T-helper 17 cell (primary cell): ENCODE measurements at places on chromosomes 16 and 17.

GRCh38 chr17:41835800-41836549 lies at the start of gene NT5C3B:
NT5C3B (minus strand) TSS chr17:41836232; CDS start chr17:41836193, 39 bp downstream.
- DNase-seq = peak; percentile 41

DNA sequence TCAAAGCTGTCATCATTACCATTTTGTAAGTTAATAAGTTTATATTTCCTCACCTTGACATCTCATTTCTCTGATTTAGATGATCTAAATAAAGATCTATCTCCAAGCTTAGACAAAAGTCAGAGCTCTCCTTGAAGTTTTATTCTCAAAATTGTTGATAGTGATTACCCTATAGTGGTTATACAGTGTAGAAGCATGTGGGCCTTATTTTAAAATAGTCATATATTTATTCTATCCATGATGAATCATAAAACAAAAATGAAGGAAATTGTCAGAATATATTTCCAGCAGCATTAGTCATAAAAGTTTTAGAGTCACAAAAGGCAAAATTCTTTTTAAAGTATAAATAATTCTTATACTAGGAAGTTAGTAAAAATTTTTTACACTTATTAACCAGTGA lies 49.0 kb downstream of the RHOT1 start:
- DNase-seq = no peak

GRCh38 chr17:63609816-63610573 lies 9.3 kb downstream of the TACO1 start:
- no peak for DNase-seq

DNA sequence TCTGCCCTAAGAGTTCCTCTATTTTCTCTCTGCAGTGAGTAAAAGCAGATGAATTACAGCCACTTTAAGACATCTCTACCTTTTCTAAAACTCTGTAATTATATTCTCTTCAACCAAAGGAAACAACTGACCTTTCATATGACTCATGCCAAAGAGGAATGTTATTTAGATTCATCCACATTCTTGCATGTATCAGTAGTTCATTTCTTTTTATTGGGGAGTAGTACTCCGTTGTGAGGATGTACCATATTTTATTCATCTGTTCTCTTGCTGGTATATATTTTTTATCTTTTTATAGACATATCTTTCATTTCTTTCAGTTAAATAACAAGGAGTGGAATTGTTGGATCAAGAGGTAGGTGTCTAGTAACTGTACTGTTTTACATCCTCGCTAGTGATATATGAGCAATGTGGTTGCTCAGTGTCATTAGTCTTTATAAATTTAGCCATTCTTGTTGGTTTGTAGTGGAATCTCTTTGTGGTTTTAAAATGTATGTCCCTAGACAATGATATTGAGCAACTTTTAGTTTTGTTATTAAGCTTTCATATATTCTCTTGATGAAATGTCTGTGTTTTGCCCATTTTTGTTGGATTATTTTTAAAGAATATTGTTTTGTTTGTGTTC lies 7.8 kb upstream of the MYH8 start:
- no peak for DNase-seq

DNA sequence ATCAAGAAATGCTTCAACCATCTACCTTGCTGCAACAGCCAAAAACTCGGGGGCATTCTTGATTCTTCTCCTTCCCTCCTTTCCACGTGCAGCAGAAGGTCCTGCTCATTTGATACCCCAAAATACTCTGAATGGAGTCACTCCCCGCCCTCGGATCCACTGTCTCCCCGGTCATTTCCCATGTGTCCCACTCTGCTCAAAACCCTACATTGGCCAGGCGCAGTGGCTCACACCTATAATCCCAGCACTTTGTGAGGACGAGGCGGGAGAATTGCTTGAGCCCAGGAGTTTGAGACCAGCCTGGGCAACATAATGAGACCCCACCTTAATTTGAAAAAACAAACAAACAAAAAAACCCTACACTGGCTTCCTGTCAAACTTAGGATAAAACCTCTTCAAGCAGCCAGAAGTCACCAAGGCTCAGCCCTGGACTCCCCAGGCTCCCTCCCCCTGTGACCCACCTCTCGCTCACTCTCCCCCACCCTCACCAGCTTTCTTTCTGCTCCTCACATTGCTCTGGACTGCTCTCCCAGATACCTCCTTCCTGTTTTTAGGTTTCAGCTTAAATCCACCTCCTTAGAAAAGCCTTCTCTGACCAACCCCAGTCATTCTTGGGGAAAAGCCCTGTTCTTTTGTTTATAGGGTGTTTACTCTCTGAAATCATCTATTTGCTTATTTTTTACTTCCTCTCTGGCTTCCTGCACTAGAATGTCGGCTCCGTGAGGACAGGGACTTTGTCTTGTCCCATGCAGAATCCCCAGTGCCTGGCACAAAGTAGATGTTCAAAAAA lies 2.8 kb downstream of the SLC13A2 start:
- DNase-seq = no peak

- DNase-seq = peak; percentile 52
Observed at GRCh38 chr17:80832888-80833583, 158.6 kb upstream of the CHMP6 start.

DNA sequence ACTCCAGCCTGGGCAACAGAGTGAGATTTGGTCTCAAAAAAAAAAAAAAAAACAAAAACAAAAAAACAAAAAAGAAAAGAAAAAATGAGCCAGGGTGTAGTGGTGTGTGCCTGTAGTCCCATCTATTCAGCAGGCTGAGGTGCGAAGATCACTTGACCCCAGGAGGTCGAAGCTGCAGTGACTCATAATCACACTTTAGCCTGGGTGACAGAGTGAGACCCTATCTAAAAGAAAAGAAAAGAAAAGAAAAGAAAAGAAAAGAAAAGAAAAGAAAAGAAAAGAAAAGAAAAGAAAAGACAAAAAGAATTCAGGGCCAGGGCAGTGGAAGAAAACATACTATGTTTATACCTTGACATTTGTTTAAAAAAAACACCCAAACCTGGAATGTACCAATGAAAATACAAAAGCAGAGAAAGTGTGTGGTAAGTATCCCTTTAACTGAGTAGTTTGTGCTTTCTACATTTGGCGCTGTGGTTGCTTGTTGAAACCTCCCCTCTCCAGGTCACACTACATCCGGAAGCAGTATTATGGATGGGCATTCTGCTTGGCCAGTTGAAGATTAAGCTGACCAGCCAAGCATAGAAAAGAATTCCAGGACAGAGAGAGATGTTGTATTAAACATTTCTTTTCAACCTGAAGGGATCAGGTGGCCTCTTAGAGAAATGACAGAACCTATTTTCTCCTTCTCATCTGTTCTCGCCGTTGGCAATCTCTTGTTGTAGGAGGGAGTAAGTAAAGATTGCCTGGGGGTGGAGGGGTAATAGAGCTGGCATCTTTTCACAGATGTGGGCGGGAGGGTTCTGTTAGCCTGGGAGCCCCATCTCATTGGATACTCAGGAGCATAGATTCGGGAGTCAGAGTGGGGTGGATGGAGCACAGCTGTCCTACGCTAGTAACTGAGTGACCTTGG lies 12.1 kb upstream of the PRKCB start:
- no peak for DNase-seq

GRCh38 chr17:14321476-14321949 lies 20.6 kb downstream of the HS3ST3B1 start:
- no peak for DNase-seq

DNA sequence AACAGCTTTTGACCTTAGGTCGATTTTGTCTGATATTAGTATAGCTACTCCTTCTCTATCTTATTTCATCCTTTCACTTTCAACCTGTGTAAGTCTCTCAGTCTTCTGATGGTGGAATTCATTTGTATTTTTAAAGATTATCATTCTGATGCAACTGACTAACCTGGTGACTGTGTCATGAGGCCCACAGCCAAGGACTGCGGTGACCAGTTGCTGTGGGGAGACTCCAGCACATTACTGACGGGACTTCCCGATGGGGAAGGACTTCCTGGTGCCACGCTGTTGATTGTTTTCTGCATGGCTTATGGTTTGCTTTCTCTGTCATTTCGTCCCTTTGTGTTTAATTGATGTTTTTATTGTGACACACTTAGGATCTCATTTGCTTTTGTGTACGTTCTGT lies 34.2 kb downstream of the RMI2 start:
- DNase-seq = peak; percentile 29

DNA sequence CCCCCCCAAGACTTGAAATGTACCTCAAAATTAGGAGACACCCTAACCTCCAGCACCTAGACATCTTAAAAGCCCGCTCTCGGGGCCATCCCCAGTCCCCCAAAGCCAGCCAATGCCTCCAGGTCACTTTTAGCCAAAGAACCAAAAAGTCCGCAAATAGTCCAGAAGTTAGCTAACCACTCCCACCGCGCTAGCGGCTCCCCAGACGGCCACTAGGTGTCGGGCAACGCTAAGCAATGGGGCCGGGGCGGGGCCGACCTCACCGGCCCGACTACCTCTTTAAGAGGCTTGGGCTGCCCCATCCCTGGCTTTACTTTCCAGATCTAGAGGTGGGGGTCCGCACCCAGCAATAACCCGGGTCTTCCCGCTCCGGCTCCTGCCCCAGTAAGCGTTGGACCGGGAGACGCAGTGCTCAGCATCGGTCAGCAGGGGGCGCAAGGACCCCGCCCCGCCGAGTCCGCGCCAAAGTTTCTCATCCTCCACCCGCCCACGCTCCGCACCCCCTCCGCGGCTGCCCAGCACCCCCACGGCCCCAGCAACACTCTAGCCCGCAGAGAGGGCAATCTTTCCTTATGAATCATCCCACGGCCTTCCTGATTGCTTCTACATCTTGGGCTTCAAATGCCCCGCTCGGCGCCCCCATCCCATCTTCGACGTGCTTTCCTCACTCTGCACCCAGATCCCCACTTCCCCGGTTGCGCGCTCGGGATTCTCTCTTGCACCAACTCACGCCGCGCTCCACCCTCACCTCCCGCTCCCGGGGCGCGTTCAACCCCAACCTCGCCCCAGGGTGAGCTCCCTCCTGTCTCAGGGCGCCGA lies 765 bp downstream of the COL1A1 start:
- DNase-seq = peak; percentile 67

GRCh38 chr16:83686726-83687125 lies 121.1 kb upstream of the HSBP1 start:
- no peak for DNase-seq
